ENCODE measurements at places on chromosomes 1 and 21.

DNA sequence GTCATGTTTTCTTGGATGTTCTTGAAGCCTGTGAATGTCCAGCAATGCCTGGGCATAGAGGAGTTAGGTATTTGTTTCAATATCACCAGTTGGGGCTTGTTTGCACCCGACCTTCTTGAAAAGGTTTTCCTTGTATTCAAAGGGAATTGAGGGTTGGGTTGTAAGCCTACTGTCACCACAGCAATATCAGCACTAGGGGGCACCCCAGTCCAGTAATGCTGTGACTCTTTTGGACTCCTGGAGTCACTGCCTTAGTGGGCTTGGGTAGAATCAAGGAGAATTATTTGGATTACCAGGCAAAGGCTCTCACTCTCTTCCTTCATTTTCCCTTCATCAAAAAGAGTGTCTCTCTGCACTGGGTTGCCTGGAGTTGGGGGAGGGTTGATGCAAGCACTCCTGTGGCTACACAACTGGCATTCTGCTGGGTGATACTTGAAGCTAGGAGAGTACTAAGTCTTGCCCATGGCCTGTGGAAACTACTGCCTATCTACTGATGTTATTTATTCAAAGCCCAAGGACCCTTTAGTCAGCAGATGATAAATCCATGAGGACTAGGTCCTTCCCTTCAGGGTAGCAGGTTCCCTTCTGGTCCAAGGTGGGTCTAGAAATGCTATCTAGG, 34.5 kb downstream of the OR10R2 start:
- H3K27me3 ChIP-seq, result peaks cover 37% of the 10 kb centered on the region
- peak; percentile 50 for DNase-seq
- no peaks in the 10 kb centered on the region for H3K4me1 ChIP-seq

DNA sequence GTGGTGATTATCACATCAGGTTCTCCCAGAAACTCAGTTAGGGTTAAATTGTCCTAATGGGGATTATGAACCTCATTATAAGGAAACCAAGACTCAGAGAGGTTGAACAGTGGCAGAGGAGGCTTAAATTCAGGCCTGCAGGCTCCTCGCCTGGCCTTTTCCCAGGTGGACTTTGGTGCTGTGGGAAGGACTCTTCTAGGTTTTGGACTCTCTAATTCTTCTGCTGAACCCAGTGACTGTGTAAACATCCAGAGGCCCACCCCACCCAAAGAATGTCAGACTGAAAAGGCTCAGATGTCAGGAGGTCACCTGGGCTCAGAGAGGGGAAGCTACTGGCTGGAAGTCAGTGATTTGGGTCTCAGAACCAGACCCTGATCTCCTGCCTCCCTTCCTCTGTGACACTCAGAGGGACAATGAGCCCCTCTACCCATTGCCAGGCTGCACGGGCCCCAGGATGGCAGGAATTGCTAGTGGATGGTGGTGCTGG, 2.5 kb downstream of the ZNF362 start:
- H3K27ac ChIP-seq, result peak overlapping the region; percentile 24
- H3K36me3 ChIP-seq, result peaks cover 12% of the 10 kb centered on the region
- no peaks in the 10 kb centered on the region for H3K27me3 ChIP-seq

DNA sequence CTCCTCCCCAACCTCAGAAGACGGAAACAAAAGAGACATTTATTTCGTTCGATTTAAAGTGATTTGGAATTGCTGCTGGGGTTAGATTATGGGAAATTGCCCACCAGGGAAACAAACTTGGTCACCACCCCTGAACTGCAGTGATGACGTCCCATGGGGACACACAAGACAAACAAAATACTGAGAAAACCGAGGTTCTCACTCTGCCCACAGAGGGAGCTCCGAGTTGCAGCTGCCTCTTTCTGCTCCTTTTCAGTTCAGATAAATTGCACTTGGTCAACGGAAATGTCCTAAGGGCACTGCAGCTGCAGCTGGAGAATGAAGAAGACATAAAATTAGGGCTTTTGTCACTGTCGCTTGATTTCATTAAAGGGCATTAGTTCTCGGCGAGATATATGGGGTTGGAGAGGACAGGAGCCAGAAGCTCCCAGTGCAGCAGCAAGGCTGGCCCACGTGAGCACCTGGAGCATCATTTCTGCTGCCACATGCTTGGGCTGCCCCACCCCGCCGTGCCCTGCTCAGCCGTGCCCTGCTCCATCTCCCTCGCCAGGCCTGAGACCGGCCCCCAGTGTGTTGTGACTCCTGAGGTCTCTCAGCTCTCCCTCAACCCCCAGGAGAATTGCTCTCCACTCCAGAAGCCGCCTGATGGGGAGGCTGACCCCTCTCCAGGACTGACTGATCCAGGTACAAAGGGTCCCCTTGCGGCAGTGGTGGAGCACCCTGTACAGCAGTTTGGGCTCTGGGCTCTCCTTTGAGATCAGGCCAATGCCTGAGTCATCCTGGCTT, 231.7 kb upstream of the AJAP1 start:
- no peak overlapping the region for H3K4me3 ChIP-seq
- no peak for DNase-seq
- no peaks in the 10 kb centered on the region for H3K36me3 ChIP-seq
- H3K27ac ChIP-seq, result no peak overlapping the region

DNA sequence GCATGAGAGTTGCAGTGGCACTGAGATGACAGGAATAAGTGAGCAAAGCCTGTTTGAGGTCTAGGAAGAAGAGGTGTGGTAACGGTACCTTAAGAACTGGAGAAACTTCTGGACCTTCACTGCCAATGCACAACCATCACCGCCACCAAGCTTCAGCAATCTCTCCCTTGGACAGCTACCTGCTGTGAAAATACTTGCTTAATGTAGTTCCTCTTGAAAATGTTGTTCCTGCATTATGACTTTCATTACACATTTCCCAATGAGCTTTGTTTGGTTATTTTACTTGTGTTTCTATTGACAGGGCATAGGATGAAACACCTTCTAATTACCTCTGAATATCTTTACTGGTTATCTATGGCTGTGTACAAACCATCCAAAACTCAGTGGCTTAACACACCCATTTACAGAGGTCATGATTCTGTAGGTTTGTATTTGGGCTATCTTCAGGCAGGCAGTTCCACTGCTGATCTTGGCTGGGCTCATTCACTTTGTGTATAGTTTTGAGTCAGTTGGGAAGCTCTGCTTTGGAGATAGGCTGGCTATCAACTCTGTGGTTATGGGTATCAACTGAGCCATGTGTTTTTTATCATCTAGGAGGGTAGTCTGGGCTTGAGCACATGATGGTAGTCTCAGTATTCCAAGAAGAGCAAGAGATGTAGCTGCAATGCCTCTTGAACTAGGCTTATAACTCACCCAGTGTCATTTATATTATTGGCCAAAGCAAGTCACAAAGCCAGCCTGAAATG, 149.4 kb downstream of the ELAVL4 start:
- no peak for DNase-seq
- no peak overlapping the region for H3K27ac ChIP-seq
- no peaks in the 10 kb centered on the region for H3K27me3 ChIP-seq

DNA sequence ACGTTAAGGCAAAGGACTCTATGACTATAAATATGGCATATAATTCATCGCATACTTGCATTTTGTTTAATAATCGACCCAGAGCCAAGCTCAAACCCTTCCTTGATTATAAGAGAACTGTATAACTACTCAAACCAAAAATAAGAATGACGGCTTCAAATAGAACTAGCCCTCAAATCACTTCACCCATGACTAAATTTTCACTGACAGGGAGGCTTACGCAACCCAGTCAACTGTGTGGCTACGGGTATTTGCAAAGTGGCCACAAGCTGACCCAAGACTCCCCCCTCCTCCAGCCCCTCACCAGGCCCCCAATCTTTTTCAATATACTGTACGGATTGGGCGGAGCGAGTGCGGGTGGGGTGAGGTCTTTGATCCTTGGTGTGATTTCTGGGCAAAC, 268.3 kb downstream of the ASTN1 start:
- DNase-seq, result no peak
- no peaks in the 10 kb centered on the region for H3K36me3 ChIP-seq
- no peaks in the 10 kb centered on the region for H3K27me3 ChIP-seq
- no peak overlapping the region for H3K27ac ChIP-seq
- H3K4me3 ChIP-seq, result no peak overlapping the region
